Activated CD4-positive, alpha-beta T cell treated with anti-CD3 and anti-CD28 coated beads, Interleukin-2, amount 50 U/mL, for 1 hour (primary cell): ENCODE measurements at places on chromosomes 7 and 10.

GRCh38 chr7:36161996-36162395 is 8.9 kb downstream of the EEPD1 start:
- DNase-seq, result no peak

- DNase-seq, result no peak
Measured at GRCh38 chr7:14859267-14859666, 43.3 kb downstream of the DGKB start.

DNA sequence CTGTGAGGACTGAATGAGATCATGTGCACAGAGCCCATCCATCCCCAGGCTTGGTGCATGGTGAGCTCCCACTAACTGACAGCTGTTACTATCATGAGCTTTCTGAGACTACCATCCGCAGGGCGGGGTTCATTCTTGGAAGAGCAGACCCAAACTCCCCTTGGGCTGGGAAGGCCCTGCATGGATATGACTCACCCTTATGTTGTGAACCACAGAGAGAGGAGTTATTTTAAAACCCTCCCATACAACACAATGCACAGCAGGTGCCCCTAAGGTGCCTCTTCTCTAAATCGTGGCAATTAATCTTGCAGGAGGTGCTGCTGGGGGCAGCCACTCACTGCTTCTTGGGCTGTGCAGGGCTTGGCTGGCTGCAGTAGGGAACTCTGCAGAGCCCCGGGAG is 219.1 kb downstream of the GFRA1 start:
- DNase-seq, result no peak

DNA sequence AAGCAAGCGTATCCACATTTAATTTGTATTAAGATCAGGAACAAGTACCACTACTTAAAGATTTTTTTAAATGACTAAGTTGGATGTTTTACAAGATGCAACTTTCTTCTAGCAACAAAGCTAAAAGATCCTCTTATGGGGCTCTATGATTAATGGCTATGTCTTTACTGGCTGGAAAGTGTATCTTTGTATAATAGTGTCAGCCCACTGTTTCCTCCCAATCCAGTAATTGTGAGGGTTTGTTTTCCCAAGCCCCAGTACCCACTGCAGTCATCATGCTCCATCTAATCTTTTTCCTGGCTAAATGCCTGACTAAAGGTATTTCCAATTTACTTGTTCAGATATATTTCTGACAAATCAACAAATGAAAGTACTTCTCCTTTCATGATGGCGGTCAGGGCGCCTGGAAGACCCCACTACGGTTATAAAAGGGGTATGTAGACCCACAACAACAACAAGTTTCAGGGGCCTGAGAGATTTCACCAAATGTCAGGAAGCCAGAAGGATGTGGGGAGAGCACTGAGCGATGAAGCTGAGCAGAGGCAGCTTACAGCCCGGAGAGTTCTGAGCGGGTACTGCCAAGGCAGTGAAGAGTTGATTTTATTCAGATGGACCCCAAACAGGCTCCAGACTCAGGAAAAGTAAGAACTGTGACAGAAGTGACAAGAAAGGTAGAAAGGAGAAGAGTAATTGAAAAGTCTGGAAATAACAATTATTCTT is 222.6 kb upstream of the KLF14 start:
- DNase-seq, result no peak

DNA sequence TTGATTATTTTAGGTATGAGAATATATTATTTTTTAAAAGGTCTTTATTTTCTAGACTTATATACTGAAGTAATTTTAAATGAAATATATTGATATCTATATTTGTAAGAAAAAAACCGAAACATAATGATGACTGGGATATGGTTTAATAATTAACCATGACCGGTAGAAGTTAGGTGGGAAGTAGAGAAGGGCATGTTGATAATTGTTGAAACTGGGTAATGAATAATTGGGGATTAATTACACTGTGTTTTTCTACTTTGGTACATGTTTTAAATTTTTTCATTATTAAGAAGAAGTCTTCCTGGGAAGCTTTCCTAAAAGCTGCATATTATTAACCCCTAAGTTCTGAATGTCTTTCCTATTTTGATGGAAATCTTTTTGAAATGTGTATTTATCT is 16.3 kb downstream of the TSPAN12 start:
- no peak for DNase-seq

DNA sequence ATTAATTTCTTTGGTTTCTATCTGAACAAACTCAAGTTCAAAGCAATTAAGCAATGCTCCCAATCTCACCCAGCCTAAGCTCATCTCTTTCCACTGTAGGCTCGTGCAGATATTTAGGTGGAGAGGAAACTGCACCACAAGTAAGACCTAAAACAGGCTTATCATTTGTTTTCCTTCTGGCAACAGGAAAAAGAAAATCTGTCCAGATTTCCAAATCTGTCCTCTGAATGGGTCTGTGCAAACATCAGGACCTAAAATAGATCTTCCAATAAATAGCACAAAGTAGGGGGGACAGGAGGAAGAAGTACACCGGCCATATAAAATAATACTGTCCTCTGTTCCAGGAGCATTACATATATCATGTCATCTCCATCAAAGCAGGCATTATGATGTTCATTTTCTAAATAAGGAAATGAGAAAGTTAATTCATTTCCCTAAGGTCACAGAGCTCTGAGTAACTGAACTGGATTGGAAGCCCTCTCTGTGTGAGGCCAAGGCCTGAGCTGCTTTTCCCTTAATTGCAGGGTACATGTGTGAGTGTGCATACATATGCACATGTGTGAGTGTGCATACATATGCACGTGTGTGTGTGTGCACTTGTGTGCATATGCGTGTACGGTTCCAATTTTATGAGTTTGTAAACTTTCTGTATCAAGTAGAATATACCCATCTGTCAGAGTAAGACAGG is 92.8 kb upstream of the PARD3 start:
- no peak for DNase-seq

DNA sequence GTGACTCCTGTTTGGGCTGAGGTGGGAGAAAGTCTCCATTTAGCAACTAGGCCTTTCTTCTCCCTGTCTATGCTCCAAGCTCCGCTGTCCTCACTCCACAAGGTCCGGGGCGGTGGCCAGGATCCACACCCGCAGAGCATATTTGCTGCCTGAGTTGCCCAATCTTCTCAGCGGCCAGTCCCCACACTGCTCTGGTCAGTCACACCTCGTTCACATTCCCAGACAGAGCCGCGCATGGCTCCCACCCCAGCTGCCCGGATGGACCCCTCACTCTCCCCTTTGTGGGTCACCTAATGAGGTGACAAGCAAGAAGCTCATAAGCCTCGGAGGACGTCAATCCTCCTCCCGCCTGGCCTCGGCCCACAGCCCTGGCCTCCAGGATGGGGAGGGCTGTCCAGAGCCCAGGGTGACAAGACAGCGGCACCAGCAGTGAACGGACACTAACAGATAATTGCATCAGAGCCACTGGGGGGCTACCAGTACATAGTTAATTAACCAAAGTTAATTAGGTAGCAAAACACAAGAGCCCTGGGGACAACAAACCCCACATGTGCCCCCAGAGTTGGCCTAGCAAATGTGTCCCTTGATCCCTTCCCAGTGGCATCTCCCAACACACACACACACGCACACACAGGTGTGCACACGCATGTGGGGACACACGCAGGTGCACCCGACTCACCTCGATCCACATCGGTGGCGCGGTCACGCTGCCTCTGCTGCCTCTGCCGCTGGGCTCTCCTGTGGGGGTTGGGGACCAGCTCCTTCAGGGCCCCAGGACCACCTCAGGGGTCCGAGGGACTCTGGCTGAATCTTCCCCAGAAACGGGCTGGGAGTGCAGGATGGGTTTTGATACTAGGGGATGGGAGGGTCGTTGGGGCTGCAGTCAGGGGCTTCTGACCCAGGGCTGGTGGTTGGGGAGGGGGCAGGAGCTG is 11.8 kb downstream of the EPHA1 start:
- DNase-seq, result no peak

DNA sequence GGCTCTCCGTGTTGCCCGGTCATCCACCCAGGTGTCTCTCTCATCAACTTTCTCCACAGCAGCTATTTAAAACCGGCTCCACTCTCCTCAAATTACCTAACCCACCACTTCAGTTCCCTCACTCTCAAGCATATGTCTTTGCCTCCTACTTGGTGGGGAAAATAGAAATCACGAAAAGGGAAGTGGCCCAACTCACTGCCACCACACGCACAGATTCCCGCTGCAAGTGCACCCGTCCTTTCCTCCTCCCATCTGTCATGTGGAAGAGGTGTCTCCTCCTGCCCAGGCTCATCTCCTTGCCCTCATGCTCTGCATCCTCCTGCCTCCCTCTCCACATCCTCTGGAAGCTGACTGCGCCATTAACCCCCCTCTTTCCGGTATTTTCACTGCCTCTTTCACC is 80.8 kb upstream of the MKX start:
- DNase-seq, result no peak

DNA sequence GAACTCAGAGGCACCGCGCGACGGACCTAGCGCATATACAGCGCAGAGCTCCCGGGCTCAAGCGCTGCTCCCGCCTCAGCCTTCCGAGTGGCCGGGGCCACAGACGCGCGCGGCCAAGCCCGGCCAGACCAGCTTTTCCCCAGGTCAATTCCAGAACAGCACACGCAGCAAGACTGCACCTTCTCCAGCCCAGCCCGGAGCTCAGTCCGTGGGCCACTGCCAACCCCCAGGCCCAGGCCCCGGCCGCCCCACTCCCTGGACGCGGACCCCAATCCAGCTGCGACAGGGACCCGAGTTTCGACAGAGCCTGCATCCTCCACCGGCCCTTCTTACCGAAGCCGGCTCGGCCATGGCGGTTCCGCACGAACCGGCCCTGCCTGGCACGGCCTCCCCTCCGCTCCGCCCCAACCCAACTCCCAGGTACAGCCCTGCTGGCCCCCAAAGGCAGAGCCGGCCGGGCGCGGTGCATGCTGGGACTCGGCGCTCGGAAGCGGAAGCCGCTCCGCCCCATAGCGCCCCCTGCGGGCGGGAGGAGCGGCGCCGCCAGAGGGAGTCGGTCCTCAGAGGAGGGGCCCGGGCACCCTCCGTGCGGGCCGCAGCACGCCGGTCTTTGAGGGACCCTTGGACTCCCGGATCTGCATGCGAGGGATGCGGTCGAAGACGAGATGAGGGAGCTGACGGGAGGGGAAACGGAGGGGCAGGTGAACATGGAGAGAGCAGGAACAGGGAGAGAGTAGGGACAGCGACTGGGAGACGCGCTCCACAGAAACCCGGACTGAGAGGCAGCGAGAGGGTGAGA is at the start of gene ZNF425:
TSS of gene ZNF425 (minus strand) at position 462 of the 799 bp plus-strand sequence. CDS start at position 351, 111 bp downstream.
- peak; percentile 93 for DNase-seq

DNA sequence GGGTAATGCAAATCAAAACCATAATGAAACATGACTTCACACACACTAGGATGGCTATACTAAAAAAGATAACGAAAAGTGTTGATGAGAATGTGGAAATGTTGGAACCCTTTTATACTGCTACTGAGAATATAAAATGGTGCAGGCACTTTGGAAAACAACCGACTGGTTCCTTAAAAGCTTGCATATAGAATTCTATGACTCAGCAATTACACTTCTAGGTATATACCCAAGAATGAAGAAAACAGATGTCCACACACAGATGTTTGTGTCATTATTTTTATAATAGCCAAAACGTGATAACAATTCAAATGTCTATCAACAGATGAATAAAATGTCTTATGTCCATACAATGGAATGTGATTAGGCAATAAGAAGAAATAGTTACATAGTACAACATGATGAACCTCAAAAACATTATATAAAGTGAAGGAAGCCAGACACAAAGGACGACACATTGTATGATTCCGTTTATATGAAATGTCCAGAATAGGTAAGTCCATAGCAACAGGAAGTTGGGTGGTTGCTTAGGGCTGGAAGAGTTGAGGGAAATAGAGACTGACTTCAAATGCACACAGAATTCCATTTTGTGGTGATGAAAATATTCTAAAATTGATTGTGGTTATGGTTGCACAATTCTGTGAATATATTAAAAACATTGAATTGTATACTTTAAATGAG is 148.3 kb upstream of the PHYHIPL start:
- DNase-seq, result no peak

GRCh38 chr10:24706479-24707118 is 17.1 kb downstream of the ARHGAP21 start:
- DNase-seq, result no peak

DNA sequence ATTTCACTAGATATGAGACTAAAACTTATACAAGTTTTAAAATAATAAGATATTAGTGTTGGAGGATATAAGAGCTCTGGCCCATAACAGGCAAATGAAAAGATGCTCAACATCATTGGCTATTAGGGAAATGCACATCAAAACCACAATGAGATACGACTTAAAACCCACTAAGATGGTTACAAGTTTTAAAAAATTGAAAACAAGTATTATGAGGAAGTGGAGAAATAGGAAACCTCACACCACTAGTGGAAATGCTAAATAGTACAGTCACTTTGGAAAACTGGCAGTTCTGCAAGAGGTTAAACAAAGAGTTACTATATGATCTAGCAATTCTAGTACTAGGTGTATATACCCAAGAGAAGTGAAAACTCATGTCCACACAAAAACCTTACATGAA is 17.2 kb downstream of the PANK1 start:
- no peak for DNase-seq

- DNase-seq, result no peak
Measured at GRCh38 chr10:74334221-74334620, 183.2 kb downstream of the ADK start.

DNA sequence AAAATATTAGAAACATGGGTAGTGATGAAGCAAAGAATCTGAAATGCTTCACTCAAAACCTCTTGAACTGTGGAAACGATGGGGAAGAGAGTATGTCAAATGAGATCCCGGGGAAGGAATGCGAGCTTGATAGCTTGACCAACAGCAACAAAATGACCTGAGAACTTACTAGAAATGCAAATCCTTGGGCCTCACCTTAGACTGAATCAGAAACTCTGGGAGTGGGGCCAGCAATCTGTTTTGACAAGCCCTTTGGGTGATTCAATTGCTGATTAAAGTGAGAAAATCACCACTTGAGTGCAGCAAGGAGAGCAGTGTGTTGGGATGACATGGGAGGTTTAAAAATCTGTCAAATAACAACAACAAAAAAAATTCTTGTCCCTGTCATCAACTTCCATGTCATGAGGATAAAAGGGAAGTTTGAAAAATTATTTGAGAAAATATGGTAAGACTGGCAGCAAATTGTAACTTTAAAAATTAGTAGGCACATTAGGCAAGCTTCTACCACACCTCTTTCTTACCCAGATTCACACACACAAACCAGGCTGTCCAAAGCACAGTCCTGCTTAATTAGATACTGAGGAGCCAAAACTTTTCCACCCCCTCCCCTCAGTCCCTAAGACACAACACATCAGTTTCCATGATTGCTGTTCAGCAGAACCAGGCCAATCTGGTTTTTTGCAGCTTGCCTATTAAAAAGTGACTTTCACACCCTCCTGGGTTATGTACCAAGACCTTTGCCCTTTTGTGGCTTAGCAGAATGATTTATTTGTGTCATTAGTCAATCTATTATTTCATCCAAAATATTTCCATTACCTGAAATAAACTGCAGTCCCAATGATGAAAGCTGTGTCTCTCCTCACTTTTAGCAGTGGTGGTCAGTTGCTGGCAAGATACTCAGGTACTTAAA is 15.6 kb downstream of the CALCR start:
- no peak for DNase-seq

DNA sequence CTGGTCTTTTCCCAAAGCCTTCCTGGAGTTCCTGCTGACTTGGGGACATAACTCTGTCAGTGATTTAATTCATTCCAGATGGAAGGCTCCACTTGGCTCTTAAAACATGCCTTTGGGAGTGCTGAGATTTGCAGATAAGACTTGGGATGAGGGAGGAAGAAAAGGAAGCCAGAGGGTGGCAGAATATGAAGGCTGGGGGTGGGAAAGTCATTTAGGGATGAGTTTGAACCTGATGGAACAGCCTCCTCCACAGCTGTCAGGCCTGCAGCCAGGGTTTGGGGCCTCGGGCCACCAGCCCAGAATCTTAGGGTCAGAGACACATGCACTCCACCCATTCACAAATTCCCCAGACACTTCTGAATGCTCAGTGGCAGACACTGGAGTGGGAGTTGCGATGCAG is 28.4 kb upstream of the EIF5AL1 start:
- no peak for DNase-seq
